ENCODE measurements at places on chromosomes 6 and 20. TPM values are rescaled to one million over a fixed set of nuclear protein-coding genes. Genes with fewer than 3 reads are reported as not detected.

- DNase-seq: no peak
- H3K36me3 ChIP-seq: no peaks in the 10 kb centered on the region
- peaks cover 7% of the 10 kb centered on the region for H3K27me3 ChIP-seq
- H3K4me1 ChIP-seq: peaks cover 31% of the 10 kb centered on the region
- no peak overlapping the region for H3K27ac ChIP-seq
These were observed 88.8 kb downstream of the YTHDF1 start for GRCh38 chr20:63126876-63127699.

- H3K4me1 ChIP-seq: no peaks in the 10 kb centered on the region
- H3K36me3 ChIP-seq: no peaks in the 10 kb centered on the region
- no peak overlapping the region for H3K4me3 ChIP-seq
- no peak for DNase-seq
- H3K27me3 ChIP-seq: no peaks in the 10 kb centered on the region
These were observed 13.8 kb upstream of the TIAM2 start for GRCh38 chr6:154981079-154981870.

DNA sequence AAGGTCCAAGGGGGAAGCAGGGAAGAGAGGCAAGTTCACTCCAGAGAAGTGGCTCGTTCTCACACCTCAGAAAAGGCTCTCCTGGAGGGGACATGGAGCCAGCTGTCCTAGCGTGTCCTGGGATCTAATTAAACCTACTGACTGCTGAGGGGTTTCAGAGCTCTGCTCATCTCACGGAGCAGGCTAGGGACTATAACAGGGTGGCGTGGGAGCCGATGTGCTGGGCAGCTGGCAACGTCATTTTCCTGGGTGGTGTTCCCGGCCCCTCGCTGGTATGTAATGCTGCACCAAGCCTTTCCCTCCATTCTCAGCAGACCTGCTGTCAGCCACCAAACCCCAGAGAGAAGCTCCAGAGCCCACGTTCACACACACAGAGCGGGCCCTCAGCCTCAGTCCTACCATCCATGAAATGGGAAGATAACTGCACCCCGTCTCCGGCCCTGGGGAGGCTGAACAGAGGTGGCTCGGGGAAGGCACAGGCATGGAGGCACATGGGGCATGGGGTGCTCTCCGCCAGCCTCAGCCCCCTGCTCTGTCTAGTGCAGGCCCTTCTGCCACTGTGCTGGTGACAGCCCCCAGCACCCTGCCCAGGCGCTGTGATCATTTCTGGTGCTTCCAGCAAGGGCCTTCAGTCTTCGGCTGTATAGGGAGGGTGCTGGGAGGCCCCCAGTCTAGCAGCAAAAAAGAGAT, 1.9 kb downstream of the CST7 start:
- no peak for DNase-seq
- peaks cover 6% of the 10 kb centered on the region for H3K4me1 ChIP-seq
- no peak overlapping the region for H3K27ac ChIP-seq
- H3K27me3 ChIP-seq: no peaks in the 10 kb centered on the region
- H3K4me3 ChIP-seq: no peak overlapping the region

GRCh38 chr6:104829183-104829958, 30.3 kb downstream of the HACE1 start:
- DNase-seq: no peak
- H3K4me1 ChIP-seq: no peaks in the 10 kb centered on the region
- no peaks in the 10 kb centered on the region for H3K27me3 ChIP-seq
- no peak overlapping the region for H3K27ac ChIP-seq
- peaks cover 17% of the 10 kb centered on the region for H3K36me3 ChIP-seq

GRCh38 chr6:131970076-131970859, 19.1 kb upstream of the CCN2 start:
- H3K27ac ChIP-seq: no peak overlapping the region
- DNase-seq: no peak
- no peaks in the 10 kb centered on the region for H3K4me1 ChIP-seq
- no peak overlapping the region for H3K4me3 ChIP-seq

Gene FAM162B
- total RNA-seq: 6.7 TPM

Gene PCK1
- 0.66 TPM for total RNA-seq

Data from spinal cord (tissue), 10 donors.